ENCODE measurements at places on chromosomes 7 and 10. TPM values are rescaled to one million over a fixed set of nuclear protein-coding genes. Genes with fewer than 3 reads are reported as not detected.

The SPDYE2 gene
- total RNA-seq = not detected

The PAPOLB gene
- total RNA-seq = 0.94 TPM

The OPALIN gene
- total RNA-seq = not detected

The AMPH gene
- 17.0 TPM for total RNA-seq

The CHST3 gene
- total RNA-seq = 7.2 TPM

The VDAC2 gene
- 126 TPM for total RNA-seq

The ADARB2 gene
- total RNA-seq = 4.8 TPM

The MMRN2 gene
- total RNA-seq = 4.8 TPM

The SLC18A2 gene
- total RNA-seq = not detected

The SLC26A3 gene
- not detected for total RNA-seq

The OPN1SW gene
- not detected for total RNA-seq

The ZWINT gene
- total RNA-seq = 5.0 TPM

The EGFR gene
- 9.4 TPM for total RNA-seq

The TRPV5 gene
- total RNA-seq = 0.31 TPM

The TMEM184A gene
- not detected for total RNA-seq

The ODAD2 gene
- 1.9 TPM for total RNA-seq

The NUTM2E gene
- total RNA-seq = 0.78 TPM

The RPA3 gene
- 12.9 TPM for total RNA-seq

The LUC7L2 gene
- total RNA-seq = 51.3 TPM

The FAM25C gene
- total RNA-seq = not detected

The ASB10 gene
- total RNA-seq = not detected

The ADGRA1 gene
- 2.5 TPM for total RNA-seq

The NEBL gene
- 61.1 TPM for total RNA-seq

The PCLO gene
- total RNA-seq = 48.5 TPM

The CTNNA3 gene
- 1.7 TPM for total RNA-seq

The TMEM273 gene
- total RNA-seq = 1.7 TPM

The CDC14C gene
- 0.31 TPM for total RNA-seq

The CEP55 gene
- 1.9 TPM for total RNA-seq

The MYO1G gene
- total RNA-seq = 0.47 TPM

The FZD1 gene
- total RNA-seq = 10.0 TPM

Data from occipital lobe (tissue), 3 donors.